T-helper 9 cell (primary cell): ENCODE measurements at places on chromosomes 4 and X.

DNA sequence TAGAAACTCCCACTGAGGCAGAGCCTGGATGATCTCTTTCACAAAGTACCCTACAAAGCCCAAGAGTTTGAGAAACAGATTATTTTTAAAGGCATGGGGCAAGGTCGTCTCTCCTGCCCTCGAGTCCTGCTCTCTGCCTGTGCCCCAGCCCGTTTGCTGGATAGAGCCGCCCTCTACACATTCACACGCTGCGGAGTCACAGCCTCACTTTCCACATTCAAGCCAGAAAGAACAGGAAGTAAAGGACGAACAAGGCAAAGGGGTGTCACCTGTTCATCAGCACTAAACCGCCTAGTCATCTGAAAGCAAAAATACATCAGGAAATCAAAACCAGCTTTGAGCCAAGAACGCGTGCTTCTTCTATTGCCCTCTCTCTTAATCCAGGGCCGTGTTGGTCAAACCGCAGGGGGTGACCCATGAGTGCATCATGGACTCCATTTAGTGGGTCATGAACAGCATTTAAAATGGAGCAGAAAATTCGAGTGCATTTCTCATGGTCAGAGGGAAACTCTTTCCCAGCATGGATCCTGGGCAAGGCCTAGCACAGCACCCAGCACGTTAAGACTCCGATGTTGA lies 83.4 kb downstream of the PHKA2 start:
- DNase-seq: no peak

DNA sequence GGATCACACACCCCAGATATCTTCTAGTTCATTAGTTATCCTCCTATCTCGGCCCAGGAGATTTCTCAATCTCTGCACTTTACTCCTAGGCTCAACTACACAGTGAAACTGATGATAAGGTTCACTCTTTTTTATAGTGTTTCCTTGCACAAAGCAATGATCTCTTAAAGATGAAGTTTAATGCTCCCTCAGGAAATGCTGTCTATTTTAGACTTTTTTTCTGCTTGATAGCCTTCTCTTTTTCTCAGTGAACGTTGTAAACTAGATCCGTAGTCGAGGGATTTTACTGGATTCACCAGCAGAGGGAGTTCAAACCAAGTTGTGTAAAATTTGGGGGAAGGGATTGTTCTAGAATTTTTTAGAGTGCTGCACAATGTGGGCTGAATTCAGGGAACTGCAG lies 269.6 kb downstream of the GBA3 start:
- DNase-seq: no peak

DNA sequence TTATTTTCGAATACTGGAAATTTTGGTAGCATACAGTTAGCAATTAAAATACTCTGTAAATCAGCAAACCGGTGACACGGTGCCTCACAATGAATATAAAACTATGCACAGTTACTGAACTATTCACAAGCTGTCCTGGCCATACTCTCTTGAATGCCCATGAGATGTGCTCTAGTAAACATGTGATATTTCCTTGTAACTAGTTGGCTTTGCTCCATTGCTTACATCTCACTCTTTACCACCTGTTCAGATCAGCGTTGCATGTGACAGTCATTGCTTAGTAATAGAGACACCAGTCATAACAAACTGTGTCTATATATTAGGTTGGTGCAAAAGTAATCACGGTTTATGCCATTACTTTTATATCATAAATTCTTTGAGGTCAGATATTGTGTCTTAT lies 897.9 kb upstream of the FTHL17 start:
- no peak for DNase-seq

GRCh38 chr4:156584100-156584499 lies 387.5 kb downstream of the PDGFC start:
- no peak for DNase-seq

GRCh38 chr4:80073473-80074008 lies 512 bp upstream of the ANTXR2 start:
- peak; percentile 5 for DNase-seq

DNA sequence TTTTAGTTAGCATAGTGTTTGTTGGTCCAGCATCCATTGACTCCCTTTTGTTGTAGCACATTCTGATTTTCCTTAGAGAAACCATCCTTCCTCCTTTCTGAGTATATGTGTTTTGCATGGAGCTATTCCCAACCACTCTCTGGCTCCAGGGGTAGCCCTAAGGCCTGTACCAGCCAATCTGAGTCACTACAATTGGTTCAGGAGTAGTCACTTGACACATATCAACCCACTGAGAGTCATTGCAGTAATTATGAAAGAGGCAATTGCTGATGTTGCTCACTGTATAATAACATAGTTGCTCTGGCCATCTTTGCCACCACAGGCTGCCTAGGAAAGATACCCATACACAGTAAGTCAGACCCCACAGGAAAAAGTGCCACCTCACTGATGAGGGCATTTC lies 71.2 kb upstream of the GRID2 start:
- no peak for DNase-seq

DNA sequence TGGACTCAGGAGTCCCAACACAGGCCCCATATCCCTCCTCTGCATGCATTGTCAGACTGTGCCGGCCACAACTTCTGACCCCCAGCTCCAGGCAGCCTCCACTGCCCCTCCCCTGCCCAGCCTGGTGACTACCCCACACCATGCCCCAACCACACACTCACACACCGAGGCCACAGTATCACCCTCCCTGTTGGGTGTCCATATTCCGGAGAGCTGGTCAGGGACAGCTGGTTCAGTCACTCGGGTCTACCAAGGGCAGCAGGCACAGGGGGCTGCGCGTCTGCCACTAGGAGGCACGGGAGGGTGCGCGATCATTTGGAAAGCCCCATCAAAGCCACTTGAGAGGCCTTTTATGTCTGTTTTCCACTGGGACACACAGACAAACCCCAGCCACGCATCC lies 26.3 kb downstream of the CCNQ start:
- DNase-seq: no peak

- no peak for DNase-seq
These were observed 2.1 kb upstream of the APBB2 start for GRCh38 chr4:41216294-41217019.

DNA sequence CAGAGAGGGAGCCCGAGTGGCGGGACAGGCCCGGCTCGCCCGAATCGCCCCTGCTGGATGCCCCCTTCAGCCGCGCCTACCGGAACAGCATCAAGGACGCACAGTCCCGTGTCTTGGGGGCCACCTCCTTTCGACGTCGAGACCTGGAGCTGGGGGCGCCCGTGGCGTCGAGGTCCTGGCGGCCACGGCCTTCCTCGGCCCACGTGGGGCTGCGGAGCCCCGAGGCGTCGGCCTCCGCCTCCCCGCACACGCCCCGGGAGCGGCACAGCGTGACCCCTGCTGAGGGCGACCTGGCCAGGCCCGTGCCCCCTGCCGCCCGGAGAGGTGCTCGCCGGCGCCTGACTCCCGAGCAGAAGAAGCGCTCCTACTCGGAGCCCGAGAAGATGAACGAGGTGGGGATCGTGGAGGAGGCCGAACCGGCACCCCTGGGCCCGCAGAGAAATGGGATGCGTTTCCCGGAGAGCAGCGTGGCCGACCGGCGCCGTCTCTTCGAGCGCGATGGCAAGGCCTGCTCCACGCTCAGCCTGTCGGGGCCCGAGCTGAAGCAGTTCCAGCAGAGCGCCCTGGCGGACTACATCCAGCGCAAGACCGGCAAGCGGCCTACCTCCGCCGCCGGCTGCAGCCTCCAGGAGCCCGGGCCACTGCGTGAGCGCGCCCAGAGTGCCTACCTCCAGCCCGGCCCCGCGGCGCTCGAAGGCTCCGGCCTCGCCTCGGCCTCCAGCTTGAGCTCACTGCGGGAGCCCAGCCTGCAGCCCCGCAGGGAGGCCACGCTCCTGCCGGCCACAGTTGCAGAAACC lies 156.9 kb downstream of the SOWAHB start:
- no peak for DNase-seq

GRCh38 chrX:133444952-133445831 lies 29.9 kb upstream of the GPC4 start:
- DNase-seq: no peak

DNA sequence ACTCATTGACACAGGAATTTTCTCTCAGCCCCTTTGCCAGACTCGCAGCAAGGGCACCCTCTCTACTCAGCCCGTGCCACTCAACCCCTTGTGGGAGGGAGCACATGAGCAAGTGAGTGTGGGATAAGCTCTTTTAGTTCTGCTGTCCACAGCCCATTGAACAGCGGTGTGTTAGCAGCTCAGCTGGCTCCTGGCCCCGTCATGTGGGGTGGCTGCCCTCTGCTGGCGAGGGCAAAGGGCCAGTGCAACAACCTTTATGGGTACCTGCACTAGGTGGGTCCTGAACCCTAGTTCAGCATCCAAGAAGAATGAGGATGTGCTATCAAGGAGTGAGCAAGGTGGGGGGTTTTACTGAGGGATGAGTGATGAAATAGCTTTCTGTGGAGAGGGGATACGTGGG lies 85.0 kb upstream of the ZNF81 start:
- DNase-seq: peak; percentile 1

DNA sequence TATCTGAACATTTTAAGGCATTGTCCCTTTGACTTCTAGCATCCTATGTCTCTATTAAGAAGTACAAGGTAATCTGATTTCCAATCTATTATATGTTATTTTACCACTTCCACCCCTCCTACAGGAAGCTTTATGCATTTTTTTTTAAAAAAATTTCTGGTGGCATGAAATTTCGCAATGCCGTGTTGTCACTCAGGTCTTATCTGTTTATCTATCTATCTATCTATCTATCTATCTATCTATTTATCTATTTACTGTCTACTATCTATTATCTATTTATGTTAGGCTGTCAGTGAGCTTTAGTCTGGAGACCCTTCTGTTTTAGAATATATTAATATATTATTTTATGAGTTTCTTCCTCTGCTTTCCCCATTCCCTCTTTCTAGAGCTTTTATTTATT lies 125.3 kb upstream of the FAM9C start:
- no peak for DNase-seq

DNA sequence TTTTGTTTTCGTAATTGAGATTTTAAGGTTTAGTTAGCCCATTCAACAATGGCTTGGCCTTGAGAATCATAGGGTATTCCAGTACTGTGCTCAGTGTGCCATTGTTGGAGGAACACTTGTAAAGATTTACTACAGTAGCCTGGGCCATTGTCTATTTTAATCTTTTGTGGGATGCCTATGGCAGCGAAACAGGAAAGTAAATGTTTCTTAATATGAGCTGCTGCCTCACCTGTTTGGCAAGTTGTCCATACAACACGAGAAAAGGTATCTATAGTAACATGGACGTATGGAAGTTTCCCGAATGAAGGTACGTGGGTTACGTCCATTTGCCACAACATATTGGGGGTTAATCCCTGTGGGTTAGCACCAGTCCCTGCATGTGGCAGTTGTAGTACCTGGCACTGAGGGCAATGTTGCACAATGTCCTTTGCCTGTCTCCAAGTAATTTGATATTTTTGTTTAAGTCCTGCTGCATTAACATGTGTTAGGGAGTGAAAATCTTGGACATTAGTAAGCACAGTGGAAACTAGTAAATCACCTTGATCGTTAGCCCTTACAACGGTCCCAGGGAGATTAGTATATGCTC lies 38.6 kb upstream of the AADAT start:
- no peak for DNase-seq

GRCh38 chr4:149638073-149638472 lies 177.6 kb downstream of the IQCM start:
- no peak for DNase-seq

GRCh38 chr4:76758290-76758882 lies 139.6 kb downstream of the SOWAHB start:
- no peak for DNase-seq

GRCh38 chr4:38952017-38952416 lies 80.2 kb downstream of the TMEM156 start:
- no peak for DNase-seq

DNA sequence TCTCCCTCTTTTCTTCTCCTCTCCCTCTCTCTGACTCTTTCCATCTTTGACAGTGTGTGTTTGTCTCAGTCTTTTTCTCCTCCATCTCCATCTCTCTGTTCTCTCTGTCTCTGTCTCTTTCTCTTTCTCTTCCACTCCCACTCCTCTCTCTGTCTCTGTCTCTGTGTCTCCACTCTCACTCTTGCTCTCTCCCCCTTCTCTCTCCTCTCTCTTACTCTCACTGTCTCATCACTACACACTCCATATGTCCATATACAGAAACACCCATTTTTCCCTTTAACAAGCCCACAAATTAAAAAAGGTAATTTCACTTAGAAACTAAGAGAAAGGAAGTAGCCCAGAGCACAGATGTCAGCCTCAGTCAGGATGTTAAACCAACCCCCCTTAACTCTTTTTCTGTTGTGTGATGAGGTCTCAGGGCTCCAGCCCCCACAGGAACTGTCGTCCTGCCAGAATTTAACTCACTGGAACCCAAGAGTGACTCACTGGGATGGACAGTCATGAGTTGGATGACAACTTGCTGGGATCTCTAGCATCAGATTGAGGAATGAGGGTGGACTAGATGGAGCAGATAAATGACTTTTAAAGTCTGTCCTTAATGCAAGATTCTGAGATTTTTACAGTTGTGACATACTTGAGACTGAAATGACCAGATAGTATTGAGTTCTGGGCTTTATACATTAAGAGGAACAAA lies 27.5 kb downstream of the OTUD6A start:
- no peak for DNase-seq

DNA sequence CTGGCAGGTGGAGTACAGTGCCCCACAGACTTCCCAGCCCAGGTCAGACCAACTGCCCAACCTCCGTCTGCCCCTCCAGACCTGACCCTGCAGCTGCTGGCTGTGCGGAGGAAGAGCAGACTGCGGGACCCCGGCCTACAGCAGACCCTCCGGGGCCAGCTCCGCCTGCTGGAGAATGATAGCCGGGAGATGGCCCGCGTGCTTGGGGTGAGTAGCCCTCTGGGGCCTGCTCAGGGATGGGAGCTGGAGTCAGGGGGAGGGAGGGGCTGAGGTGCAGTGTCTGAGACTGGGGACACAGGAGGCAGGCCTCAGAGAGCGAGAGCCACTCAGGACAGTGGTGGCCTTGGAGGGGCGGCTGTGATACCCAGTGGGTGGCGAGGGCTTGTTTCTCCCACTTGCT lies 13.5 kb downstream of the SH3TC1 start:
- no peak for DNase-seq

GRCh38 chrX:24260842-24261550 lies 52.9 kb downstream of the SUPT20HL2 start:
- DNase-seq: no peak

GRCh38 chrX:107288676-107289075 lies 82.3 kb downstream of the DNAAF6 start:
- no peak for DNase-seq

GRCh38 chr4:168794881-168795280 lies 215.2 kb downstream of the CBR4 start:
- no peak for DNase-seq

- no peak for DNase-seq
These were observed 622.7 kb downstream of the RAB28 start for GRCh38 chr4:12861422-12861821.

DNA sequence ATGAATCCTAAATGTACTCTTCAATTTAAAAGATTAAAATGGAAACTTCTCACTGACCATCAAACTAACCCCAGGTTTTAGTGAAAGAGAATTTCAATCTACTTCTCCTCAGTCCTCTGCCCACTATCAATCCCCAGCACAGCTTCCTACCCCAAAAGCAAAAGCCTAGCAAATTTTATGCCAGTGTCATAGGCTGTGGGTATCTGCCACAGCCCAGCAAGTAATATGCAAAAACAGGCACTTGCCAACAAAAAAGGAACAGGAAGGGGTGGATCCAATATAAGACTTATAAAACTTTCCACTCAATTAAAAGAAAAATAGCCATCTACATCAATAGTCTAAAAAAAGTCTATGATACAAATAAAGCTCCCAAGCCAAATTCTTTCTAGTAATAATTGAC lies 22.3 kb downstream of the CAMK2D start:
- no peak for DNase-seq
